ENCODE measurements at places on chromosomes 5 and 9. TPM values are rescaled to one million over a fixed set of nuclear protein-coding genes. Genes with fewer than 3 reads are reported as not detected.

EXOSC2 gene
- 26.7 TPM for total RNA-seq

- no peak for DNase-seq
These were observed 225.9 kb upstream of the HAPLN1 start for GRCh38 chr5:83946516-83946915.

CDH9 gene
- 11.3 TPM for total RNA-seq

GRCh38 chr5:115686051-115686737 lies 60.4 kb upstream of the TMED7 start:
- DNase-seq, result no peak

MARVELD2 gene
- total RNA-seq, result 12.9 TPM

DNA sequence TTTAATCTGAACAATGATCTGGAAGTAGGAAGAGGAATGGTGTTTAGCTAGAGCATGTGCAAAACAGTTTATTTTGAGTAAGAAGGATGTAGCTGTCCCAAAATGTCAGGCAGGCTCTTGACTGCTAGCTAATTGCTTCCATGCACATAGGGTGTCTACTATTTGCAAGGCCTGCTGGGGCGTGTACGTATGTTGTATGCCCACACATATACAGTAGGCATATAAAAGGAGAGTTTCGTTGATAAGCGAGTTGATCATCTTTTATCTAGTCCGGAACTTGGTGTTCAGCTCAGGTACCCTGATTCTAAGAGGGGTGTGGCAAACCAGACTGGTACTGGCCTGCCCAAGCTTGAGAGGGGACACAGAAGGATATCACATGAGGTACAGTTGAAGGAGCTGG lies 177.2 kb downstream of the GOLPH3 start:
- no peak for DNase-seq

TLX3 gene
- 0.50 TPM for total RNA-seq

- no peak for DNase-seq
These were observed 21.1 kb upstream of the TERT start for GRCh38 chr5:1315709-1316587.

GRCh38 chr9:72751541-72751940 lies 201.3 kb downstream of the ALDH1A1 start:
- DNase-seq, result no peak

- DNase-seq, result no peak
These were observed 30.8 kb downstream of the IL7R start for GRCh38 chr5:35887321-35888100.

KCNV2 gene
- total RNA-seq, result not detected

CTSV gene
- 3.5 TPM for total RNA-seq

DNA sequence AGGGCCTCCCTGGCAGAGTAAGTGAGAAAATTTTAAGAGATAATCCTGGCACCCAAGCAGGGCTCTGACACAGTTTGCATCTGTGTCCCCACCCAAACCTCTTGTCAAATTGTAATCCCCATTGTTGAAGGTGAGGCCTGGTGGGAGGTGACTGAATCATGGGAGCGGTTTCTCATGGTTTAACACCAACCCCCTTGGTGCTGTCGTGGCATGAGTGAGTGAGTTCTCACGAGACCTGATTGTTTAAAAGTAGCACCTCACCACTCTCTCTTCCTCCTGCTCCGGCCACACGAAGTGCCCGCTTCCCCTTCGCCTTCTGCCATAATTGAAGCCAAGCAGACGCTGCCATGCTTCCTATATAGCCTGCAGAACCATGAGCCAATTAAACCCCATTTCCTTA lies 80.1 kb downstream of the FBXW11 start:
- DNase-seq, result no peak

DNA sequence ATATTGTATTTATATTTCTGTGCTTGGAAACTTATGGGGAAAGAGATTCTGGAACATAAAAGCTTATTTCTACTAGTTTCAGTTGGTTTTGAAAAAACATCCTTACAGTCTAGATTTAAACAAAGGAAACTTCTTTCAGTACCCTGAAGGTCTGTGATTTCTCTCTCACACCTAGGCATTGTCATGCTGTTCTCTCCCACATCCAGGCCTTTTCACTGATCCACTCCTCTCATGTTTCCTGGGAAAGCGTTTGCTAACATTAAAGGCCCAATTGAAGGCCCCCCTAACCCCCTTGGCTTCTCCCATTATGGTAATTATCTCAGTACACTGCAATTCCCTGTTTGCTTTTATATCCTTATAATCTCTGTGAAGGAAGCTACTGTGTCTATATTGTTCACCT lies 856 bp upstream of the PCDHGA3 start:
- no peak for DNase-seq

DNA sequence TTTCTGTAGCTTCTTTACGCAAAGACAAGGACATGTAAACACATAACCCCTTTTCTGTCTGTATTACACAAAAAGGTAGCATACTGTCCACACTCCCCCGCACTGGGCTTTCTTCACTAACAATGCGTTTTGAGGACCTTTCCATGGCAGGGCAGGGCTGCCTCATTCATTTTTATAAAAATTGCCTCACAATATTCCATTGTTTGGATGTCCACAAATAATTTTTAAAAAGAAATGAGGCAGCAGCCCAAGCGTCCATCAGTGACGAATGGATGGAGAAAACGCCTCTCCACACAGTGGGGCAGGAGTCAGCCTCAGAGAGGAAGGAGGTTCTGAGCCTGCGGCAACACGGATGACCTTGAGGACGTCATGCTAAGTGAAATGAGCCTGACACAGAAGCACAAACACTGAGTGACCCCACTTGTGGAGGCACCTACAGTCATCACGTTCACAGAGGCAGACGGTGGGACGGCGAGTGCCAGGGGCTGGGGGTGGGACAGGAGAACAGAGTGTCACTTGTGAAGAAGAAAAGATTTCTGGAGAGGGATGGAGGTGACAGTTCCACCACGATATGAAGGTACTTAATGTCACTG lies 67.8 kb downstream of the RASGEF1C start:
- DNase-seq, result no peak

GRCh38 chr5:113213551-113214425 lies 221.0 kb downstream of the TSSK1B start:
- DNase-seq, result peak; percentile 87

PCDHB14 gene
- 10.4 TPM for total RNA-seq

DNA sequence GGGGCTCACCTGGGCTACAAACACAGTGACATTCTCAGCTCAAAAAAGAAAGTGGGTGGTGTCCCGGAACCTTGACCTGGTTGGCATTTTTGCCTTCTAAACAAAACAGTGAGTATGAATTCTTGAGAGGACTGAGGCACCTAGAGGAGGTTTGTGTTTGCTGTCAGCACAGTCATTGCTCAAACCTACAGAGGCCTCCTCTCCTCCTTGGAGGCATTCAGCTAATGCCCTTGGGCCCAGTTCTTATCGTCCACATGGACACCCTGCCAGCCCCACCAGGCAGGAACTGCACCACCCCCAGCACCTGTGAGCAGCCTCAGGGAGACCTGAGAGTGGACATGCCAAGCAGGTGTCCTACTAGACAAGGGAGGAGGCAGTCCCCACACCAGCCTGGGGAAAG lies 156.7 kb downstream of the SYK start:
- no peak for DNase-seq

PTGS1 gene
- total RNA-seq, result 4.0 TPM

PDZD2 gene
- total RNA-seq, result 22.1 TPM

DNA sequence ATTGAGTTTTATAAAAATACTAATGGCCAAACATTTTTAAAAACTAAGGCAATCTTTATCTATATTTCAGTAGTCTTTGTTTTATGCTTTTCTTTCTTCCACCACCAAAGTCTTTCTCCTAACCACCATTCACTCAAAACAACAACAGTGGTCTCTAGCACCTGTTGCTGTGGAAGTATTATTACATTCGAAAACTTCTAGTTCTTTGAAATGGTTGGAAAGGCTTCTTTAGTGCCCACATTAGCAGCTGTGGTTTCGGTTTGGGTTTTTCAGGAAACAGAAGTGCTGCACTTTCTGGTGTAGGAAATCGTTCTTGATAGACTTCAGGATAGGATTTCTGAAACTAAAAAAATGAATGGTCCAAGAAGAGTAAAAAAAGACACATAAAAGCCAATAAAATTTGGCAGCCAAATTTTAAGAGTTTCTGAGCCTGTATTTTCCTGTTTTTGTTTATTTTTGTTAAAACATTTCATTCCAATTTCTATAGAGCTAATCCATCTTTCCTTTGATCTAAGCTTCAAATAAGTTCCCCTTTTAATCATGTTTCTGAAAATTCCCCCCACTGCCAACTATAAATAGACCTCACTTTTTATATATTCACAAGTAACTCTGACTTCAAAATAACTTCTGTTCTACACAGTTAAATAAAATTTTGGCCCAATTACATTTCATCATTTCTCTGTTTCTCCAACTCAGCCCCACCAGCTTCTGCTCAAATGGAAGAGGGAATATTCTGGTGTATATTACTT lies 102.2 kb downstream of the DEPDC1B start:
- no peak for DNase-seq

PKD2L2 gene
- total RNA-seq, result not detected

GRCh38 chr5:167759057-167759821 lies 532.2 kb upstream of the WWC1 start:
- DNase-seq, result no peak

- no peak for DNase-seq
These were observed 428.2 kb downstream of the ENC1 start for GRCh38 chr5:74212336-74212735.
